Brain (organoid and tissue), 16 donors: ENCODE measurements at places on chromosomes 16 and 17. TPM values are rescaled to one million over a fixed set of nuclear protein-coding genes. Genes with fewer than 3 reads are reported as not detected.

DNA sequence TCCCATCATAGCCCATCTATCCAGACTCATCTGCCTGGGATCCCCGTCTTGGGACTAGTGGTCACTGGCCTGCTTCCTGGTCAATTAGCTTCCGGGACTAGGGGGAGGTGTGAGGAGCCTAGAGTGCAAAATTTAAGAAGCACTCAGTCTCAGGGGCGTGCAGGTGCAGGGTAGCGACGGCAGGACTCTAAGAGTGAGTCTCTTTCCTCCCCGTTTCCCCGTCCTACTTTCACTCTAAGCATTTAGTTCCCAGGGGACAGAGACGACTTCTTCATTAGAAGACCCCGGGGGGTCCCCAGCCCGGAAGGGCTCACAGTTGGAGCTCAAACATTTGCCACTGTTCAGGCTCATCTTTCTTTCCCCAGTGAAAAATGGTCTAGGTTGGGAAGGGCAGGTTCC, 677 bp upstream of the ZNHIT3 start:
- no peak for DNase-seq

DNA sequence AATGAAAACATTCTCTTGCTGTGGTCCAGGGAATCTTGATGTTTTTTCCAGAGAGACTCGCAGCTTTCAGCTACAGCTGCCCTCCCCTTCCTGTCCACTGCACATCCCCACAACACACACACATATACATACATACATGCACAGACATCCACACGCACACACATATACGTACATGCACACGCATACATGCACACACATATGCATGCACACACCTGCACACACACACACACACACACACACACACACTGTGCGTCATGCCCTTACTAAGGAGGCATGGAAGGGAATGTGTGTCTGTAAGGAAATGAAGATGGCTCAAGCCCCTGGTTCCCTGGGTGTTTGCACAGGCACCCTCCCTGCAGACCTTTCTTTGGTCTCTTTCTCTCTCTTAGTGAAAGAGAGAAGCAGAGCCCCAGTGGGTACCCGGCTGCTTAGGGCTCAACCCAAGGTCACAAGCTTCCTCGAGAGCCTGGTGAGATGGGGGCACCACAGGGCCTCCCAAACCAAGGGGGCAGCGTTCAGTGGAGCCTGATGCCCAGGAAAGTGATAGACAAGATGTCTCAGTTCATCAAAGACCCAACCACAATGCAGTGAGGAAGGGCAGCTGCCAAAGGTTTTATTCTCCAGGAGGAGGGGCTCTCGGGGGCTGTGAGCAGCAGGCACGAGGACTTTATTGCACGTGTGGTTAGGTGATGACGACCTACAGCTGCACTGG, 33.3 kb downstream of the TNFRSF13B start:
- no peak for DNase-seq

DNA sequence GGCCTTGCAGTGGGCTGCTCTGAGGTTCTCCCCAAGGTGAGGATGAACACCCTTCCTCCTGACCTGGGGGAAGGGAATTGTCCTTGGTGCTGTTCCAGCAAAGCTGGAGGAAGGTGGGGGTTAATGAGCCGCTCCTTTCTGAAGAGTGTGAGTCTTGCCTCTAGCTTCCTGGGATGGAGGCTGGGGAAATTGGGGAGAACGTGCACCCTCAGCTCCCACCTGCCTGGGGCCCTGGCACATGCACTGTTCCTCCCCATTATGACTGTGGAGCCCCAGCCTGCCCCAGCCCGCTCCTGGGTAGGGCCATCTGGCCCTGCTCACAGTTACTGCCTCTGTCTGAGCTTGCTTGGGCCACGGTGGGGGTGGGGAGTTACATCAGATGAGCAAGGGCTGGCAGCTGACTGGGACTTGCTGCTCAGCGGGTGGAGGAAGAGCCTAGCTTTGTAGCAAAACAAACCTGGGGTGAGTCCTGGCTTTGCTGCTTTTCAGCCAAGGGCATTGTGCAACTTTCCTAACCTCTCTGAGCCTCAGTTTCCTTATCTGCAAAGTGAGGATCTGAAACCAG, 11.1 kb downstream of the TNS4 start:
- DNase-seq = peak; percentile 50

The OTOP2 gene
- not detected for polyA plus RNA-seq

The PIK3R5 gene
- 0.32 TPM for polyA plus RNA-seq

The HSD17B2 gene
- polyA plus RNA-seq = not detected

The ZG16 gene
- not detected for polyA plus RNA-seq

The SEPTIN12 gene
- polyA plus RNA-seq = not detected

The MARVELD3 gene
- polyA plus RNA-seq = 3.4 TPM

The CCL3 gene
- 0.48 TPM for polyA plus RNA-seq
